ENCODE measurements at places on chromosomes 5 and 9. TPM values are rescaled to one million over a fixed set of nuclear protein-coding genes. Genes with fewer than 3 reads are reported as not detected.

Gene DOCK2
- polyA plus RNA-seq = 0.47 TPM

Gene GFRA3
- not detected for polyA plus RNA-seq

Gene SLC24A2
- polyA plus RNA-seq = not detected

Gene RNF208
- polyA plus RNA-seq = 1.6 TPM

Gene STKLD1
- polyA plus RNA-seq = 0.65 TPM

Gene ADAMTS16
- polyA plus RNA-seq = 0.09 TPM

Gene GPR21
- not detected for polyA plus RNA-seq

Gene PSMD5
- polyA plus RNA-seq = 23.1 TPM

Gene IL3
- not detected for polyA plus RNA-seq

Gene HRH2
- not detected for polyA plus RNA-seq

Gene RNF183
- not detected for polyA plus RNA-seq

Gene ARHGEF39
- 2.8 TPM for polyA plus RNA-seq

Gene GIN1
- polyA plus RNA-seq = 1.8 TPM
